ENCODE measurements at places on chromosomes 6 and 20. TPM values are rescaled to one million over a fixed set of nuclear protein-coding genes. Genes with fewer than 3 reads are reported as not detected.

The LY6G6F gene
- not detected for total RNA-seq

The PBOV1 gene
- not detected for total RNA-seq

The CD83 gene
- 1.3 TPM for total RNA-seq

The PRPF6 gene
- total RNA-seq: 46.4 TPM

The WFDC2 gene
- 0.95 TPM for total RNA-seq

The COL9A3 gene
- total RNA-seq: 5.5 TPM

The DEF6 gene
- total RNA-seq: 2.8 TPM

The SLC35D3 gene
- not detected for total RNA-seq

- no peak for DNase-seq
Observed at GRCh38 chr6:33329058-33329457, 11.5 kb upstream of the ZBTB22 start.

- DNase-seq: no peak
Observed at GRCh38 chr6:21935561-21936028, 342.0 kb downstream of the SOX4 start.

- no peak for DNase-seq
Observed at GRCh38 chr20:35871259-35871771, 83.0 kb downstream of the SCAND1 start.

DNA sequence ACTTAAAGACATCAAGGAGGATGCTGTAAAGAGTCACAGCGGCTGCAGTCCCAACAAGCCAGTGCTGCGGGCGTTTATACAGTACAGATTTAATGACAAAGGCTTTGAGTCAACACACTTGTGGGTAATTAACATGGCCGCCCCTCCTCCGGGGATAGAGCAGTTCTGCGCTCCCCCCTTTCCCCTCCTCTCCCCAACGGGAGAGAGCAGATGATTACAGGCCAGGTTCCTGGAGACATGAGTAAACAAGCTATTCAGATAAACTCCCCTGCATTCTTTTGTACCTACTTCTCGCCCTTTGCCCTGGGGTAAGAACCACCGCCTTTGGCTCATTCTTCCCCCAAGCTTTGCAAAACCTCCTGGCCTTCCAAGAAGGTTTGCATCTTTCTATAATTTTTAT, 23.6 kb upstream of the FABP7 start:
- DNase-seq: no peak

DNA sequence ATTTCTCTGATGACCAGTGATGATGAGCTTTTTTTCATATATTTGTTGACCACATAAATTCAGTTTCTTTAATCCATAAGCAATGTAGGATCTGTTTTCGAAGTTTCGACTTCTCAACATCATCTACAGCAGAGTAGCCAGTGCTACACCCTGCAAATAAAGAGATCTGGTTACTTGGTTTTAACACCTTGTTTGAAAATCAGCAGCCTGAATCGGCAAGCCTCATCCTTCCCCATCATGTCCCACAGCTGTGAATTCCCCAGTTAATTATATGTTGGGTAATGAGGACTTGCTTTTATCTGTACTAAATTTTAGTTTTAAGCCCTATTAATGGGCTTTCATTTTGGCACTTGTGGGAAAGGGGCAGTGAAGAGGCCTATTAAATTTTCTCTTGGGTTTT, 80.6 kb downstream of the BMP2 start:
- no peak for DNase-seq

- no peak for DNase-seq
Observed at GRCh38 chr6:115613488-115613887, 447.2 kb downstream of the FRK start.

GRCh38 chr20:48042628-48043027, 257.3 kb upstream of the SULF2 start:
- DNase-seq: no peak

GRCh38 chr20:22449188-22449973, 135.0 kb downstream of the FOXA2 start:
- no peak for DNase-seq

DNA sequence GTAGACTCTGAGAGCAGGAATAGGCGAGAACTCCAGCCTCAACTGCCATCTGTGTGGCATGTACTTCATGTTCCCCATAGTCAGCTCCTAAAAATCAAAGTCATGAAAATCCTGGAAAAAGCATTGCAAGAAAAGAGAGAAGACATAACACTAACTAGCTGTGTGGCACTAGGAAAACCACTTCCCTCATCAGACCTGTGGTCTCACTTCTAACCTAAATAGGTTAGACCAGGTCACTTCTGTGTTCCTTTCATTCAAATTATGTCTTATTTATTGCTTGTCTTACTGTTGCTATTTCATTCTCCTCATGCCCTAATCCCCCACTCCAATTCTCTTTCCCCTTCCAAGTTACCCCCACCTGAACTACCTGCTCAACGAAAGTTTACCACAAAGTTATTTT, 70.2 kb downstream of the TNFRSF21 start:
- DNase-seq: no peak

- no peak for DNase-seq
Observed at GRCh38 chr20:10854976-10855375, 181.2 kb upstream of the JAG1 start.

DNA sequence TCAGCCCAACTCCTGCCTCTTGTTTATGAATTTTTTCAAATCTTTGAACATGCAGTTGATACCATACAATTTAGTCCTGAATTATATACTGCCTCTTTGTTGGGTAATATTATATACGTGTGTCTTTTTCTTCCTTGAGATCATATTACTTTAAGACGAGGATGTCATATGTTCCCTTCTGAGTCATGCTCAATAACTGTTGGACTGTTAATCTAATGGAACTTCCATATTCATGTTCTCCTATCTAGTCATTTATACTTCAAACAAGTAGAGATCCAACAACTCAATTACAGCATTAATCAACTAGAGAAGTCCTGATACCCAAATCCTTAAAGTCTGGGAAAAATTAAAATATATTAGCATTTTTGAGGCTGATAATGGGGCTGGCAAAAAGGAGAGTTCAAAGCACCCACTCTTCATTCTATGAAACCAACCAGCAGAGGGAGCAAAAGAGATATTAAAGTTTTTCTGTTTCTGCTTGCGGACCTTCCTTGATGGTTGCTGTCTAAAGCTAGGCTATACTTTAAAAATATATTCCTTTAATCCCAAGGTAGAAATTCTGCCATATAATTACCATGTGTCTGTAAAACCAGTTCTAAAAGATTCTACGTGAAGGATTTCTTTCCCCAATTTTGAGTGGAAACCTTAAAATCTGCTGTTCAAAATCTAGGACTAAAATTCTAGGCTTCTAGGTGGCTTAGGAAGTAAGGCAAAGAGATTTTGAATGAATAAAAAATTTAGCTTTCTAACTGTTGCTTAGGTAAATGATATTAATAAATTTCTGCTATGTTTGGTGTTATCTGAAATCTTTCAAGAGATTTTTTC, 498.9 kb downstream of the BCKDHB start:
- no peak for DNase-seq

Measured in Right ventricle myocardium inferior (tissue), 1 donor.